ENCODE measurements at places on chromosomes 11 and 22. TPM values are rescaled to one million over a fixed set of nuclear protein-coding genes. Genes with fewer than 3 reads are reported as not detected.

C11orf52 gene
- total RNA-seq, result not detected

TBX1 gene
- not detected for total RNA-seq

DNA sequence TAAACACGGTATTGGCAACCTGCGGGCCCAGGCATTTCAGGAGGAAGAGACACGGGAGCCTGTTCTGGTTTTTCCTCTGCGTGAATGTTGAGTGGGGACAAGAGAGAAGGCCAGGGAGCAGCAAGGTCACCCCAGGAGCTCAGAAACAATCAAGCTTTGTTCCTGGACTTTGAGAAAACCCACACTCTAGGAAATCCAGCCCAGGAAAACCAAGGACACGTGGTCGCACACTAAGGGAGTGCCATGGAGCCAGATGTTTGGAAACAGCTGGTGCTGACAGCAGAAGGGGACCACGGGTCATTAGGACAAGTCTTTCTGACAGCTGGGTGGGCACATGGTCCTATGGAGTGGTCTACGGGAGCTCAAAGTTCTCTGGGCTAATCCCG is 44.1 kb downstream of the MYH9 start:
- no peak for DNase-seq

DNA sequence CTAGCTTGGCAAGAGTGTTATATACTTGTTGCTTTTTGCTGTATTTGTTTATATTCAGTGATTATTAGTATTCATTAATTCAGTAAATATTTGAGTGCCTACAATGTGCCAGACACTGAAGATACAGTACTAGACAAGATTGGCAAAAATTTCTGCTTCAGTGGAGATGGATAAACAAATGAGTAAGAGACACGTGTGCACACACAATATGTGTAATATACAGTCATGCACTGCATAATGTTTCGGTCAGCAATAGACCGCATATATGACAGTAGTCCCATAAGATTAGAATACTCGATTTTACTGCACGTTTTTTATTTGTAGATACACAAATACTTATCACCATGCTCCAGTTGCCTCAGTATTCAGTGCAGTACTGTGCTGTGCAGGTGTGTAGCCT is 104.9 kb upstream of the GAL start:
- DNase-seq, result no peak

DNA sequence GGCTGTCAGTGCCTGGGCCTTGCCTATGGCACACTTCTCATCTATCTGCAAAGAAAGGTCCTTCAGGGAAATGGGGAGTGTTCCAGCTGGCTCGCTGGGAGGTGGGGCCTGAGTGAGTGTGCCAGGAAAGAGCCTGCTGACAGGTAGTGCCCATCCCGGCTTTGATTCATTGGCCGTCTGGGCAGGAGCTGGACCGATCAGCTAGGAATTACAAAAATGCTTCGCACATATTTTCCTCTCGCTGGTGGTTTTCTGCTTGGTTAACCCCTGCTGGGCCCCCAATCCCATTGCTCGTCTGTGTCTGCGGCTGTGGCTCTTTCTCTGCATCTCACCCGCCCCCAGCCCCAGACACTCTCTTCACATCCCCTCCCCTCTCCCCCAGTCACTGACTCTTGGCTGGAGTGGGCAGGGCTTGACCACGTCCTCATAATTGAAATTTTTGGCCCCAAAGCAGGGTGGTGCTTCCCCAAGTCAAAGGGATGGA is 10.8 kb downstream of the LIF start:
- DNase-seq, result no peak

GRCh38 chr11:77868744-77869143 is 47.8 kb downstream of the AAMDC start:
- no peak for DNase-seq
